ENCODE measurements at places on chromosomes 2 and 18.

DNA sequence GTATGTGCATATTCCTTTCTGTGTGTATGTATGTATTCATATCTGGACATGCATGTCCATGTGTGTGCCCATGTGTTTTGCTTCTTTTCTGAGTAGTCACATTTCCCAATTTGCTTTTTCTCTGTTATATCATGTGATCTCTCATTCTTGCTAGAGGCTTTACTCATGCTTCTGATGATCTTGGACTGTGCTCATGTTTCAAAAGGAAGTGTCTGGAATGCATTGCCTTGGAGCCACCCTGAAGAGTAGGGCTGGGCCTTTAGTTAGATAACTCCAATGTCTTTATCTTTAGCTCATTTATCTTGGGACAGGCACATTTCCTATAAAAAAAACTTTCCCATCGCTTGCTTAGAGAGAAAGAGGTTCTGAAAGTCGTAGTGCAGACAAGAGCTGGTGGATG is 859.2 kb downstream of the CNTNAP5 start:
- no peak for DNase-seq

DNA sequence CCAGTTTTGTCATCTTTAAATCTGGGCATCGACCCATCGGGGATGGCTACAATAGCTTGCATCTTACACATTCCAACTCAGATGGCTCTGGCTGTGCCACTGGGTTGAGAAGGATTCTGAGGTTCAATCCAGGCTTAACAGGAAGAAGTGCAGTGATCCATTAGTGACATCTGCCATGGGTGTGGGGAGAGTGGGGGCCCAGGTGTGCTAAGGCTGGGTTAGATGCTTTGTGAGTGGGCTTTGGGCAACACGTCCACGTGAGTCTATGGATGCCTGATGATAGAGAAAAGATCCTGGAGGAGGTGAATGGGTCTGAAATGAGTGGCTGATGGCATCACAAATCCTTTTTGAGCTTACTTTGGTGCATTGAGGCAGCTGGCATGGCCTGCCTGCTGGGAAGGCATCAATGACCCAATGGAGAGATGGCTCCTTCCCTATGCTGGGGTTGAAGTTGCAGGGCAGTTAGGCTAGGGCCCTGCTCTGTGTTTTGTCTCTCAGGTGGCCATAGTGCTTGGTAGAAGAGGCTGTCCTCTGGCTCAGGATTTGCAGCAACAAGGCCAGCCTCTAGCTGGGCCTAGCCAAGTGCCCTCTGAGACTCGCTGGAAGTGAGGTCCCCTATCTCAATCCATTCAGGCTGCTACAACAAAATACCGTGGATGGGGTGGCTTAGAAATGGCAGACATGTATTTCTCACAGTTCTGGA is 56.7 kb downstream of the HS1BP3 start:
- DNase-seq = no peak

GRCh38 chr18:10291568-10291981 is 162.9 kb upstream of the APCDD1 start:
- no peak for DNase-seq

GRCh38 chr2:166643980-166644379 is 149.9 kb upstream of the SCN7A start:
- DNase-seq = no peak

DNA sequence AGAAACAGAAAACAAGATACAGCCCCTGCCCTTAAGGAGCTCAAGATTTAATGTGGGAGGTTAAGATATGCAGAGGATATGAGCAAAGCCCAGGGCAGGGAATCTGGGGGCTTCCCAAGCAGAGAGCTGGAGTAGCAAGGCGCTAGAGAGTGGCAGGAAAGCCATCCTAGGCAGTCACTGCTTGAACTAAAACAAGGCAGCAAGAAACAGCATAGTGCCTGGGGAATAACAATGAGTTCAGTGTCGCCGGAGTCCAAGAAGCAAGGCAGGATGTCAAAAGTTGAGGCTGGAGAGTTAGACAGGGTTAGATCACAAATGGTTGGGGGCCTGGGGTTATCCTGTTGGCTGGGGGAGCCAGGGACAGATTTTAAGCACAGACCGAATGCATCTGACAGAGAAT is 24.6 kb downstream of the CDH2 start:
- no peak for DNase-seq

DNA sequence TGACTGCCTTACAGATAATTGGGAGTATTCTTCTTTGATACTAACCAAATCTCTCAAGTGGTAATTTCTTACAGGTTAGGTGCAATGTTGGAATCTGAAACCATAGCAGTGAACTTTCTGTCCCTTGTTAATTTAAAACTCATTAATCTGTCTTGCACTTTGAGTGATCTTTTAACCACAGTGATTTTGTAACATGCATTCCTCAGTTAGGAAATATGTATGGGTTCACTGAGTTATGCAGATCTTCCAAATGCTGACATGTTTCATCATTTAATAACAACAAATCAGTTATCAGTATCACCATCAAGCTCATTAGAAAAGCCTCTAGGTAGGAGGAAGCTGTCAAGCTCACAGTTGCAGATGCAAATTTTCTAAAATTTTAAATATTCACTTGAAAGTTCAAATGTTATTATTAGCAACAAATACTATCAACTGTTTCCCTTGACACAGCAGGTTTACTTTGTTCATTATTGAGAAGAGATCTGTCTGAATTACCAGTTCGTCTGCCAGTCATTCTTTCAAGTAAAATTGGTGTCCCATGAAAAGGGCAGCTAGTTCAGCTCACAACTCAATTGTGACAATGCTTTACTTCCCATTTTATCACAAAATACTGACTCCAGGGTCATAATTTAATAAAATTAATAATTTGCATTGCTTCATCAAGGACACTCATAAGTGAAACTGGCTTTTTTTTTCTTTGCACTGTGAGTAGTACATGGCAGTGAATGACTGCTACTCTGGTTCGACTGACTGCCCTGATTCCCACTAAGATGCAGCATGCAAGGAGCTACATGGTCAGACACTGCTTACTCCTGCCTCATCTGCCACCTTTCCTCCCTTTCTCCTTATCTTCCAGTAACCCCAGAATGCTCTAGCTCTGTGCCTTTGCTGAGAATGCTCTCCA is 31.6 kb downstream of the SUCLG1 start:
- no peak for DNase-seq

- no peak for DNase-seq
These were observed 47.4 kb upstream of the ITGB6 start for GRCh38 chr2:160247296-160248035.

GRCh38 chr2:187942876-187943275 is 348.8 kb upstream of the GULP1 start:
- no peak for DNase-seq

- no peak for DNase-seq
These were observed 233.7 kb downstream of the CALCRL start for GRCh38 chr2:187214306-187214705.

DNA sequence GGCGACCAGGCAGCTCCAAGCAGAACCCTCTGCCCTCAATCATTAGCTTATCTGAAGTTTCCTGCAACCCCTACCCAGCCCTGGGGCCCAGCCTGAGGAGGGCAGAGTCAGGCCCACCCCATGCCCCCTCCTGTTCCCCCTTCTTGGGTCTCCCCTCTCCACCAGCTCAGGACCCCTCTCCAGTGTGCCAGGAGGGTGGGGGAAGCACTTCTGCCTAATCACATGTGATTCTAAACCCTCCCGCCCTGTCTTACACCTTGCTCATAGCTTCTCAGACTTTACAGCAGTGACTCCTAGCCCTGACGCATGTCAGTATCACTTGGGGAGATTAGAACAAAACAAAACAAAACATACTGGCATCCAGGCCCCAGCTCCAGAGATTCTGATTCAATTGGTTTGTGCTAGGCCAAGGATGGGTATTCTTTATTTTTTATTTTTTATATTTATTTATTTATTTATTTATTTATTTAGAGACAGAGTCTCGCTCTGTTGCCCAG is 42.5 kb upstream of the ASAP2 start:
- no peak for DNase-seq

DNA sequence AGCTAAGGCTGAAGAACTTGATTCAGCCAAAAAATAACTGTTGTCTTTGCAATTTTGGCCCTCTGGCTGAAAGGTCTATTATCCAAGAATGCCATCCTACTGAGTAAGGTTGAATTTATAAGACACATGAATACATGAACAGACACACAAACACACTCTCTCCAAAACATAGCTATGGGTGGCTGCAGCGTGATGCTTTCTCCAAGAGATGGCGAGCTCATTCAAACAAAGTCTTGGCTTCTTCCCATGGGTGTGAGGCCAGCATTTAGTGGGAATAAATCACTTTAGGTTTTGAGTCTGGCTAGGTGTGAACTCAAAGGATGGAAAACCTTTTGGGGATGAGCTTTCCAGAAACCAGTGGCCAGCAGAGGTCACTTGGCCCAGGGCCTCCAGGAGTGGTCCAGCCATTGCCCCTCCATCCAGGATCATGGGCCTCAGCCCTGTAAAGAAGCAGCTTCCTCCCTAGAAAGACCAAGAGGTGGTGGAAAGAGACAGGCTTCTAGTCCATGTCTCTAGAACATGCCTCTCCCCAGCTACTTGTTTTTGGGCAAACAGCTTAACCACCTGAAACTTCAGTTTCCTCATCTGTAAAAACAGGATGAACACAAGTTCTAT is 11.0 kb upstream of the OSR1 start:
- no peak for DNase-seq

- DNase-seq = peak; percentile 65
These were observed 25.0 kb downstream of the FN1 start for GRCh38 chr2:215410932-215411285.

- no peak for DNase-seq
These were observed 111.7 kb upstream of the KLHL14 start for GRCh38 chr18:32884543-32884942.

- DNase-seq = no peak
These were observed 20.4 kb downstream of the KDSR start for GRCh38 chr18:63346480-63347183.

DNA sequence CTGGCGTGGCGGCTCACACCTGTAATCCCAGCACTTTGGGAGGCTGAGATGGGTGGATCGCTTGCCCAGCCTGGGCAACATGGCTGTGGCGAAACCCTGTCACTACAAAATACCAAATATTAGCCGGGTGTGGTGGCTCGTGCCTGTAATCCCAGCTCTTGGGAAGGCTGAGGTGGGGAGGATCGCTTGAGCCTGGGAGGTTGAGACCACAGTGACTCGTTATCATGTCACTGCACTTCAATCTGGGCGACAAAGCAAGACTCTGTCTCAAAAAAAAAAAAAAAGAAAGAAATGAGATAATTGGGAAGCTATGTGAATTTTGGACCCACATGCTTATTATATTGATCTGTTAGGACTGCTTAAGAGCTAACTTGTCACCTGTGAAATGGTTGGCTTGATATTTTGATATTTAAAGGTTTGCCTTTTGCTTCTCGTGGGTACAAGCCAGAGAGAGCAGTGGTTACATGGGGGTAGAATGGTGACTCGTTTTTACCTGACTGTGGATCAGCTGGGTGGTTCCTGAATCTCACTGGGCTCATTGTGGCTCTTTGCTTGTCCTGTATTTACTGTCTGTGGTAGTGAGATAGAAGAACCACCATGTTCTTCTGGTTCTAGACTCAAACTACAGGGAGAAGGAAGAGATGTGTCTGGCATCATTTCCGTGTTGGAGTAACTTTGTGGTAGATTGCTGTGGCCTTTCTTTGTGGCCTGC is 28.9 kb downstream of the ZNF532 start:
- DNase-seq = no peak

DNA sequence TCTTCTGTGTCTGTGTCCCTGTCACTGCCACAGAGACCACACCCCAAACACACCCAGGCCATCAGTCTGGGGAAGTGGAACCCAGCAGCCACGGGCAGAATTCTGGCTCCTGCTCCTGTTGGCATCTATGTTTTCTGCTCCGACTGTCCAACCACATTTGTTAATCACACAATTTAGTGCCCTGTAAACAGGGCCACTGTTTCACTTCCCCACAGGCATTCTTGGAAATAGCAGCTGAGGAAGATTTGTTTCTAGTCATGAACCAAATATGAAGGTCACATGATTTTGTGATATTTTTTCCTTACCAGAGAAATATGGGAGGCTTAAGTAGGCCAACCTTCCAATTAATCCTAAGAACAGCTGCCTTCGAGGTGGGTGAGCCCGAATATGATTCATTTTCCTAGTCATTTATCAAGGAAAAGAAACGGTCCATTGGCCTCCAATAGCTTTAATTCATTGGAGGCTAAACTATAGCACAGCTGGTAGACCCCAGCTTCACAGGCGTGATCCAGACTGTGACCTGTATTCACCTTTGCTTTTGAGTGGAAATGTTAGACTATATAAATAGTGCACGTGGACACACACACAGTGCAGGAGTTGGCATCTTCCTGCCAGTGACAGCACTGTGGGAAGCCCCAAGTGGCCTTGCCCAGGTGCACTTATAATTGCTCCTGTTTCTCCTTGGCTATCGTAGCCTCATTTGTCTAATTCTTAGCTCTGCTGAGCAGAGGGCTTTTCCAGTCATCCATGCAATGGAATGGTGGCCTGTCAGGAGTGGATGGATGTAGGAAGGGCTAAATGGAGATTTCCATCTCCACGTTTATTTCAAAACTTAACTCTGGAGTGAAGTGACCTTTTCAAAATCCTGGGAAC is 267.9 kb downstream of the LPIN1 start:
- DNase-seq = no peak

DNA sequence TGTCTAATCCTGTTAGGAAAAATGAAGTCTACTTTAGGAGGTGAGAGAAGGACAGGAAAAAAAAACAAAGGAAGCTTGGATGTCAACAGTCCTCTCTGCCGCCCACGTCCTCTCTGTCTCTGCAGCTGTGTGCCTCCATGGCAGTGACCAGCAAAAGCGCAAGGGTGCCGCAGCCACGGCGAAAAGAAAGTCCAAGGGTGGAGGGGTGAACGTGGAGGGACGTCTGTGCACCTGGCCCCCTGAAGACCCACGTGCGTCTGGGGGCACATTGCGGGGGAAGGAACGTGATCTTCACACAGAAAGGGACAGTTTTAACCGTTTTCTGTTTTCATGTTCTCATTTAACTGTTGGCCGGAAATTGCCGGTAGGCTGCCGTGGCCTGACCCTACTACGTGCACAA is 152.7 kb downstream of the MBP start:
- DNase-seq = no peak

- no peak for DNase-seq
These were observed 91.6 kb downstream of the FAM161A start for GRCh38 chr2:61762292-61762691.

GRCh38 chr2:224570328-224570993 is 14.7 kb downstream of the CUL3 start:
- no peak for DNase-seq

DNA sequence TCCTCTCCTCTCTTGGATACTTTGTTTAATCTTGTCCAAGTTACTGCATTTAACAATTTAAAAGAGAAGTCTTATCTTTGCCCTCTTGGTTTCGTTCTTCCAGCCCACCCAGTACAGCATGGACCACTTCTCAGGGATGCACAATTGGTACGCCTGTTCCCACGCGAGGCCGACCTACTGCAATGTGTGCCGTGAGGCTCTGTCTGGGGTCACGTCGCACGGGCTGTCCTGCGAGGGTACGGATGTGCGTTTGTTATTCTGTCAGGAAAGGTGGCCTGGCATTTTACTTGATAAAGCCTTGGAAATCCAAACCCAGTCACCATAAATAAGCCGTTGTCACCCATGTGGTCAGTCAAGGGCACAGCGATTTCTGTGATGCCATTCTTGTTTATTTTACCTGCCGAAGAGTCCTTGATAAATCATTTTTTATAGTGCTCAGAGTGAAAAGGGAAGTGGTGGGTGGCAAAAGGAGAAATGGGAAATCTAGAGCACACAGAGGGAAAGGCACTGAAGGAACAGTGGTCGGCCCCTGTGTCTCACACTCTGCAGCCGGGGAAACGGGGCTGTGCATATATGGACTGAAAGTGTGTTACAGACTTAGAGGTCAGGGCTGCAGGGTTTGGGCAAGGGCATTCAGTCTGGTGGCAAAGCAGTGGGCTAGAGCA is 80.5 kb downstream of the DGKD start:
- DNase-seq = no peak

- no peak for DNase-seq
These were observed 40.5 kb downstream of the SPHKAP start for GRCh38 chr2:228140934-228141528.
